ENCODE measurements at places on chromosomes 6 and 20. TPM values are rescaled to one million over a fixed set of nuclear protein-coding genes. Genes with fewer than 3 reads are reported as not detected.

DNA sequence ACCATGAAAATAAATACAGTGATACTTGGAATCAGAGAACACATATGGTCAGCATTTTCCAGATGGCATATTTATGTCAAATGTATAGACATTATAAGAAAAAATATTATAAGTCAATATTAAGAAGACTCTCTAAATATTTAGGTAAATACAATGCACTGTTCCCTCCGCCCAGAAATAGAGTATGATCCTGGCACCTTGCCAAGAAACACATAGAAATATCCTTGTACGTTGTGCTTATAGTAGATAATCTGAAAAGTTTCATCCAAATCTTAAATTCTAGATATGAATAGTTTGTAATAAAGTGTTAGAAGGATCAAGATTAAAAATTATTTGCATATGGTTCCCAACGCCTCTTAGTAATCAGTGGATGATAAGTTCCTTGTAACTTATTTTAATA lies 645.8 kb upstream of the GJE1 start:
- H3K36me3 ChIP-seq = no peaks in the 10 kb centered on the region
- DNase-seq = no peak
- no peaks in the 10 kb centered on the region for H3K27me3 ChIP-seq
- no peak overlapping the region for H3K27ac ChIP-seq

The DBNDD2 gene
- 22.7 TPM for total RNA-seq

The GPR63 gene
- total RNA-seq = 2.6 TPM

- H3K27ac ChIP-seq = no peak overlapping the region
- no peaks in the 10 kb centered on the region for H3K27me3 ChIP-seq
- H3K36me3 ChIP-seq = peaks cover 29% of the 10 kb centered on the region
- H3K4me3 ChIP-seq = no peak overlapping the region
- DNase-seq = peak; percentile 76
These were observed 15.9 kb downstream of the NDUFAF5 start for GRCh38 chr20:13800728-13801134.

DNA sequence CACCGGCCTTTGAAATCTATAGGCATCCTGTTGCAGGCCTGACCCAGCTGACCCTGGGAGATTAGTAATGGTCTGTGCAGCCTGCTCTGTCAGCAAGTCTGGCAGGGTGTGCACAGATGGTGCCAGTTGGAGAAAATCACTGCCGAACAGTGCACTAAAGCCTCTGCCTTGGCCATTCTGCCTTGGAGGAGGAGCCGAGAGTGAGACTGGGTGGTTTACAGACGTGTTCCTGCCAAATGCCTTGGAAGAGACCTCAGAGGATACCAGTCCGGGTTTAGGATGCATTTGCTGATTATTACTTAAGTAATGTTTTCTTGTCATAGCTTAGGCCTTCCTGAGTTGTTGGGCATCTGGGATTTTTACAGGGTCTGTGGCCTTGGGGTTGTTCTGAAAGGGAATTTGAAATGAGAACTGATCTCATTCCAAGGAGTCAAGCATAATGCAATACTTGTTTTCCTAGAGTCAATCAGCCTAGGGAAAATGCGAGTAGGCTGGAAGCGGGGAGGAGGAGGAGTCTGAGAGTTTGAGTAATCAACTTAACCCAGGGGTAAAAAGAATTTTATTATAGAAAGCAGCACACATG lies 292.1 kb downstream of the SOX4 start:
- peak overlapping the region; percentile 71 for H3K27ac ChIP-seq
- DNase-seq = peak; percentile 47
- no peaks in the 10 kb centered on the region for H3K36me3 ChIP-seq
- H3K4me1 ChIP-seq = peaks cover 9% of the 10 kb centered on the region
- H3K4me3 ChIP-seq = no peak overlapping the region

DNA sequence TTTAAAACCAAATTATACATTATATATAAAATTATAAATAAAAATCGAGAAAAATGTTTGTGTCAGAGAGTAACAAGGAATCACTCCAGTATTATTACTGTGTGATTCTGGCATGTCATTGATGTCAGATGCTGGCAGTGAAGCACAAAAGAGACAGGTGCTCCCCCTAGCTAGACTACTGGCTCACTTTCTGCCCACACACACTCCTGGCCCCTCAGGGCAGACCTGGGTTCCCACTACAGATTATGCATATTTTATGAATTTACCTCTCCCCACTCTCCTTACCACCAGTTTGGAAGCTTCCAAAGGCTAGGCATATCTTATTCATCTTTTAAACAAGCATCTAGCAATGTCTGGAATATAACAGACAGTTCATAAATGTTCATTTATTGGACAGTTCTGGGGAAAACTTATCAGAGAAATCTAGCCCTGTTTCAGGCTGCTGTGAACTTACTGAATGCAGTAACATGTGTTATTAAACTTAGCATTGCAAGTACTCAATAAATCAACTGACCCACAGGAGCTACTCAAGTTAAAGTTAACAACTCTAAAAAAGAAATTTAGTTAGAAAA lies 12.8 kb downstream of the SNX3 start:
- DNase-seq = no peak
- H3K4me1 ChIP-seq = no peaks in the 10 kb centered on the region
- no peak overlapping the region for H3K27ac ChIP-seq
- no peaks in the 10 kb centered on the region for H3K27me3 ChIP-seq
- no peak overlapping the region for H3K4me3 ChIP-seq

GRCh38 chr6:45714006-45714730 lies 301.5 kb downstream of the CLIC5 start:
- H3K27me3 ChIP-seq = no peaks in the 10 kb centered on the region
- no peak overlapping the region for H3K27ac ChIP-seq
- no peaks in the 10 kb centered on the region for H3K36me3 ChIP-seq
- H3K4me1 ChIP-seq = peaks cover 5% of the 10 kb centered on the region
- H3K4me3 ChIP-seq = no peak overlapping the region
- no peak for DNase-seq

DNA sequence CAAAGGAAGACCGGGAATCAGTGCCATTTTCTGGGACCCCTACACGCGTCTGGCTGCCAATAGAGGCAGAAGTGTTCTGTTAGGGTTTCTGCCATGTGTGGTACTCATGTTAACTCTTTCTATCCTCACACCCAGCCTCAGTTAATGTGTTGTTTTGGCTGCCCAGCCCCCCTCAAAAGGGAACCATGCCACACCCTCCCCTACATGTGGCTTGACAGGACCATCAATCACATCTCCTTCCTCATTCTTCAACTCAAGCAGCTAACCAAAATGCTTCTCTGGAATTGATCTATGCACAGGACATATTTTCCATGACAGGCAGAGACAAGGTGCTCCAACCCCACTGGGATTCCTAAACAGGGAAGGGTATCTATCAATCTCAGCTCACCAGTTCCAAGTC lies 22.0 kb downstream of the AHCY start:
- peaks cover 67% of the 10 kb centered on the region for H3K36me3 ChIP-seq
- no peak overlapping the region for H3K27ac ChIP-seq
- H3K4me1 ChIP-seq = no peaks in the 10 kb centered on the region
- no peaks in the 10 kb centered on the region for H3K27me3 ChIP-seq
- no peak overlapping the region for H3K4me3 ChIP-seq

The OLIG3 gene
- 3.3 TPM for total RNA-seq

GRCh38 chr20:34006619-34007018 lies 12.9 kb downstream of the RALY start:
- DNase-seq = no peak
- H3K4me1 ChIP-seq = peaks cover 4% of the 10 kb centered on the region
- H3K4me3 ChIP-seq = no peak overlapping the region
- no peaks in the 10 kb centered on the region for H3K36me3 ChIP-seq
- no peaks in the 10 kb centered on the region for H3K27me3 ChIP-seq

The GINS1 gene
- 11.5 TPM for total RNA-seq

GRCh38 chr20:10064611-10065010 lies 29.8 kb downstream of the ANKEF1 start:
- no peak overlapping the region for H3K4me3 ChIP-seq
- no peaks in the 10 kb centered on the region for H3K36me3 ChIP-seq
- no peak overlapping the region for H3K27ac ChIP-seq
- H3K4me1 ChIP-seq = peaks cover 3% of the 10 kb centered on the region

The UNC5CL gene
- 0.72 TPM for total RNA-seq

DNA sequence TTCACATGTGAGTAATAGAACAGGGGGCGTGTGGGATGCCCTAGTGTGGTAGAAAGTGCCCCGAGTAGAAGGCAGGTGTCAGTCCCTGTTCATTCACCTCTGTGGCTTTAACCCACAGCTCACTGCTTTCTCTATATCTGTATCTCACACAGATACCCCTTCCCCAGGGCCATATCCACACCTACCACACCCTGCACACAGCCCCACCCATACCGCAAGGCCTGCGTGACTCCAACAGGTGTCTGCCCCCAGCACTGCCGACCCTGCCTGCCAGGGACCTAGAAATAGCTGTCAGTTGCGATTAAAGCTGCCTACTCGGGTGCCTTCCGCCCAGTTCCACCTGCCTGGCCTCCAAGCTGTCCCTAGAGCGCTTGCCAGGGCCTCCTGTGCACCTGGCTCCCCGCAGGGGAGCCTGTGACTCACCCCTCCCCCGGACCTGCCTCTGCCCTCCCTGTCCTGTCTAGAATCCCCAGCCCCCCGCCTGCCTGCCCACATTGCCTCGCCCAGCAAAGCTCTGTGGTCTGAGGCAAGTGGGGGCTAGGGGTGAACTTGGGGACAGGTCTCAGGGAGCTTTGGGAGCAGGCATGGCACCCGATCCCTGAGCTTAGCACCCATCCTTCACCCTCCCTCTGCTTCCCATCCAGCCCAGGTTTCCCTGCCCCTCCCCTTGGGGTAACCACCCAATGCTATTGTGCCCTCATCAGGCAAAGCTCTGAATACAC lies 38.3 kb upstream of the ID1 start:
- H3K36me3 ChIP-seq = peaks cover 77% of the 10 kb centered on the region
- H3K4me3 ChIP-seq = no peak overlapping the region
- H3K27me3 ChIP-seq = no peaks in the 10 kb centered on the region
- peaks cover 34% of the 10 kb centered on the region for H3K4me1 ChIP-seq

The EYA4 gene
- total RNA-seq = 2.3 TPM

DNA sequence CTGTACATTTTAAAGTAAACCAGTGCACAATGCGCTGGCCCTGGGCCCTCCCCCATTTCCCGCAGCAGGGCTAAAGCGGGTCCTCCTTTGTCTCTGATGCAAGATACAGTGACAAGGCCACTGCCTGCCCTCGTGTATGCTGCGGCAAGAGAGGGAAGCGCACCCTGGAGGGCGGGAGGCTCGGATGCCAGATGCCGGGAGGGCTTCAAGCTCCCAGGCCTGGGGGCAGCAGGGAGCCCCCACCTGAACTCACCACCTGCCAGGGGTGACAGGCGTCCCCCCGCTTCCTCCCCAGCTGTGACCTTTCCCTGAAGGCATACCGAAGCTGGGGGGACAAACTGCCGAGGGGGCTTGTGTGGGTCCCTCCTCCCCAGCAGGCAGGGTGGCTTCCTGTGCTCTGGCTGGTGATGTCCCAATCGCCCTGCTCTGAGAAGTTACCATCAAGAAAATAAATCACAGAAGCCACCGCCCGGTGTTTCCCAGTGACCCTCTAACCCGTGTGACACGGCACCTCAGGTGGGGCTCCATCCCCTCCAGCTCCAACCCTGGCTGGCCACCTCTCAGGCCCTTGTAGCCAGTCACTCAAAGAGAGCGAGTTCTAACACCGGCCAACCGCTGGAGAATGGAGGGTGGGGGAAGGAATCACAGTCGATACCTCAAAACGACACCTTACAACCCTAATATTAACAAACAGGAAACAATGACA lies 203.3 kb downstream of the PREX1 start:
- H3K4me1 ChIP-seq = peaks cover 22% of the 10 kb centered on the region
- H3K27ac ChIP-seq = no peak overlapping the region
- DNase-seq = no peak

- H3K4me3 ChIP-seq = no peak overlapping the region
- no peaks in the 10 kb centered on the region for H3K36me3 ChIP-seq
- no peak overlapping the region for H3K27ac ChIP-seq
- H3K27me3 ChIP-seq = peaks cover 10% of the 10 kb centered on the region
These were observed 29.4 kb upstream of the SERPINB1 start for GRCh38 chr6:2871102-2871501.

DNA sequence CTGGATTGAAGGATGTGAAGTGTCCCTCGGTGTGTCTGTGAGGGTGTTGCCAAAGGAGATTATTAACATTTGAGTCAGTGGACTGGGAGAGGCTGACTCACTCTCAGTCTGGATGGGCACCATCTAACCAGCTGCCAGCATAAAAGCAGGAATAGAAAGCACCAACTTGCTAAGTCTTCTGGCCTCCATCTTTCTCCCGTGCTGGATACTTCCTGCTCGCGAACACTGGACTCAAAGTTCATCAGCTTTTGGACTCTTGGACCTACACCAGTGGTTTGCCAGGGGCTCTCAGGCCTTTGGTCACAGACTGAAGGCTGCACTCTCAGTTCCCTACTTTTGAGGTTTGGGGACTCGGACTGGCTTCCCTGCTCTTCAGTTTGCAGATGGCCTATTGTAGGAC lies 220.3 kb upstream of the LRFN2 start:
- H3K27me3 ChIP-seq = no peaks in the 10 kb centered on the region
- no peak for DNase-seq
- no peak overlapping the region for H3K4me3 ChIP-seq
- H3K36me3 ChIP-seq = no peaks in the 10 kb centered on the region
- H3K27ac ChIP-seq = no peak overlapping the region

- no peak overlapping the region for H3K4me3 ChIP-seq
- H3K4me1 ChIP-seq = peaks cover 6% of the 10 kb centered on the region
- peaks cover 56% of the 10 kb centered on the region for H3K36me3 ChIP-seq
- no peaks in the 10 kb centered on the region for H3K27me3 ChIP-seq
These were observed 44.9 kb upstream of the ID1 start for GRCh38 chr20:31560094-31560745.

DNA sequence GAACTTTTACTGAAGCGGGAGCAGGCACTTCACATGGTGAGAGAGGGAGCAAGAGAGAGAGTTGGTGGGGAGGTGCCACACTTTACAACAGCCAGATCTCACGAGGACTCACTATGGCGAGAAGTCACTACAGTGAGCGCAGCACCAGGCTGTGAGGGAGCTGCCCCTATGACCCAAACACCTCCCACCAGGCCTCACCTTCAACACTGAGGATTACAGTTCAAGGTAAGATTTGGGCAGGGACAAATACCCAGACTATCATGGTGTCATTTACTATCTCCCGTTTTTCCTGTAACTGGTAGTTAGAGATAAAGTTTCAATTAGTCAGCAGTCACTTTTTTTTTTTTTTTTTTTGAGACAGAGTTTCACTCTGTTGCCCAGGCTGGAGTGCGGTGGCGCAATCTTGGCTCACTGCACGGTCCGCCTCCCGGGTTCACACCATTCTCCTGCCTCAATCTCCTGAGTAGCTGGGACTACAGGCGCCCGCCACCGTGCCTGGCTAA lies 7.8 kb downstream of the RBCK1 start:
- peaks cover 49% of the 10 kb centered on the region for H3K36me3 ChIP-seq
- no peak for DNase-seq
- H3K27me3 ChIP-seq = no peaks in the 10 kb centered on the region
- H3K4me1 ChIP-seq = no peaks in the 10 kb centered on the region
- no peak overlapping the region for H3K4me3 ChIP-seq

GRCh38 chr6:163947276-163947675 lies 532.8 kb downstream of the QKI start:
- peak overlapping the region; percentile 91 for H3K27ac ChIP-seq
- peaks cover 36% of the 10 kb centered on the region for H3K4me1 ChIP-seq
- H3K4me3 ChIP-seq = no peak overlapping the region

GRCh38 chr6:105713474-105714118 lies 310.7 kb upstream of the PREP start:
- no peaks in the 10 kb centered on the region for H3K36me3 ChIP-seq
- no peaks in the 10 kb centered on the region for H3K4me1 ChIP-seq
- DNase-seq = no peak
- H3K4me3 ChIP-seq = no peak overlapping the region
- no peaks in the 10 kb centered on the region for H3K27me3 ChIP-seq
- H3K27ac ChIP-seq = no peak overlapping the region

- H3K4me3 ChIP-seq = no peak overlapping the region
- H3K36me3 ChIP-seq = no peaks in the 10 kb centered on the region
- no peak for DNase-seq
- peaks cover 5% of the 10 kb centered on the region for H3K4me1 ChIP-seq
These were observed 262.2 kb upstream of the SULF2 start for GRCh38 chr20:48047447-48047846.
